ENCODE measurements at places on chromosomes 12 and 14.

DNA sequence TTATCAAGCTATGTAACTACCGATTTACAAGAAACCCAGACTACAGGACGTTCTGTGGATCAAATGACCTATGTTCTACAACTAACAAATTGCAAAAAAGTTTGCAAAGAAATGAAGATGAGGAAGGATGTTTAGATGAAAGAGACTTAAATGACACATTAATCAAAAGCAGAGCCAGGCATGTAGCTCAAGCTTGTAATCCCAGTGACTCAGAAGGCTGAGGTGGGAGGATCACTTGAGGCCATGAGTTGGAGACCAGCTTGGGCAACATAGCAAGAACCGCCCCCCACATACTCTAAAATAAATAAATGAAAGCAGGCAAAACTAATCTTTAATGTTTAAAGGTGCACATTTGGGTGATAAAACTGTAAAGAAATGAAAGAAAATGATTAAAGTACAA is 331.9 kb downstream of the BTG1 start:
- DNase-seq: no peak
- no peak overlapping the region for H3K27ac ChIP-seq
- no peak overlapping the region for H3K4me3 ChIP-seq
- peaks cover 22% of the 10 kb centered on the region for H3K4me1 ChIP-seq
- H3K27me3 ChIP-seq: no peaks in the 10 kb centered on the region
- no peaks in the 10 kb centered on the region for H3K36me3 ChIP-seq

DNA sequence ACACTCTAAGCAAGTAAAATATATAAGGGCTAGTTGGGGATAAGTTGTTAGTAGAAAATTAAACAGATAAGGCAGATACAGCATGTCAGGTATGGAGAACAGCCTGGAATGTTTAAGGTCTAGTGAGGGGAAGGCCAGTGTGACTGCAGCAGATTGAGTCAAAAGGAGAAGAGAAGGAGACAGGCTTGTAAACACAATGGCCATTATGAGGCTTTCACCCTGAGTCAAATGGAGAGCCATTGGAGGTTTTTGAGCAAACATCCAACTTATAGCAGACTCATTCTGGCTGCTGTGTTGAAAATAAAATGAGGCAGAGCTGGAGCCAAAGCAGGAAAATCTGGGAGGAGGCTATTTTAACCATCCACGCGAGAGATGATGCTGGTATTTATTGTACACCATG is 142.0 kb downstream of the DUSP6 start:
- H3K36me3 ChIP-seq: no peaks in the 10 kb centered on the region
- no peaks in the 10 kb centered on the region for H3K27me3 ChIP-seq
- H3K4me1 ChIP-seq: peaks cover 22% of the 10 kb centered on the region
- no peak overlapping the region for H3K4me3 ChIP-seq

DNA sequence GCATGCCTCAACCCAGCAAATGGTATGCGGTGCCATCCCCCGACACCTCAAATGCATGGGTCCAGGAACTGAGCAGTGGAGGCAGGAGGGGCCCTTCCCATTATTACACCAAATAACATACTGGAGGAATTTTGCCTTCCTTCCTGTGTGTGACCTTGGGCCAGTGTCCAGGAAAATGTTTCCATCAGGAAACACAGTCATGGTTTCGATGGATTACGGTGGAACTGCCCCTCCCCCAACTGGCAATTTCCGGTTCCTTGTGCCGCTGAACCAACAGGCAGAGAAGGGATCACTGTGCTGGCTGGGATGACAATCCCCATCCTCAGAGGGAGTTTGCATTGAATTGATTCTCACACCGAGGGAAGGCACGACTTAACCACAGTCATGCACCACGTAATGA is 9.1 kb upstream of the CDC42BPB start:
- no peaks in the 10 kb centered on the region for H3K36me3 ChIP-seq
- peaks cover 11% of the 10 kb centered on the region for H3K27me3 ChIP-seq
- no peak overlapping the region for H3K27ac ChIP-seq
- DNase-seq: no peak
- H3K4me3 ChIP-seq: no peak overlapping the region

GRCh38 chr12:14995583-14996425 is 23.0 kb downstream of the PDE6H start:
- H3K27me3 ChIP-seq: no peaks in the 10 kb centered on the region
- DNase-seq: no peak
- peaks cover 31% of the 10 kb centered on the region for H3K4me1 ChIP-seq
- peak overlapping the region; percentile 51 for H3K27ac ChIP-seq
- no peaks in the 10 kb centered on the region for H3K36me3 ChIP-seq

- no peak for DNase-seq
- H3K27ac ChIP-seq: no peak overlapping the region
- H3K4me3 ChIP-seq: no peak overlapping the region
- H3K36me3 ChIP-seq: no peaks in the 10 kb centered on the region
Observed at GRCh38 chr14:27078191-27078590, 480.4 kb upstream of the NOVA1 start.

DNA sequence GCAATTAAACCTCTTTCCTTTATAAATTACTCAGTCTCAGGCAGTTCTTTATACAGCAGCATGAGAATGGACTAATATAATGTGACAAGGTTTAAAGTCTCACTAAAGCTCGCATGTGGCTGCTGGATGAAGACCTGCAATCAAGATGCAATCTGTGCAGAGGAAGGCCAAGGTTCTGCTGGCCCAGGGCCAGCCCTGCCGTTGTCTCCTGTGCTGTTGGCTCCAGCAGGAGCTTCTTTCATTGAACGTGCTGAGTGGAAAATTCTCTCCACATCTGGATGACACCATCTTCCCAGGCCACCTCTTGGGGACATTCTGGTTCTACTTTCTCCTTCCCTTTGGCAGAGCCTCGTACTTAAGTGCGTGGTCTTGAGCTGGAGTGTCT is 742.2 kb downstream of the VRK1 start:
- H3K27me3 ChIP-seq: no peaks in the 10 kb centered on the region
- H3K36me3 ChIP-seq: no peaks in the 10 kb centered on the region
- no peak overlapping the region for H3K27ac ChIP-seq
- no peak overlapping the region for H3K4me3 ChIP-seq
- no peak for DNase-seq

DNA sequence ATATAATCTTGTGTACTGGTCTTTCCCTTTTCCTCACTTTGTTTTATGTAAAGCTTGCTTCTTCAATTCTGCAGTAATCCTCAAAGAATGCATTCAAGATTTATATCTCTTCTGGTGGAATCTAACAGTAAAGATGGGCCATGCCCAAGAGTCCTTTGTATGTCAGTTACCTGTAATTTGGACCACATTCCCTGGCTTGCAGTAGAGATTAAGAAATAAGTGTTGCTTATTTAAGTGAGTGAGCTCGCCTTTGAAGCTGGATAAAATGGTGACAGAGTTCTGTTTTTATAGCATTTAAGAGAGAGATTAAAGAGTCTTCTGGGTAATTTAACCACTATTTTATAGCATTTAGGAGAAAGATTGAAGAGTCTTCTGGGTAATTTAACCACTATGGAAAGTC is 262.1 kb upstream of the ATP2B1 start:
- no peak overlapping the region for H3K27ac ChIP-seq
- DNase-seq: no peak
- H3K4me1 ChIP-seq: peaks cover 11% of the 10 kb centered on the region
- H3K36me3 ChIP-seq: no peaks in the 10 kb centered on the region
- H3K4me3 ChIP-seq: no peak overlapping the region
- no peaks in the 10 kb centered on the region for H3K27me3 ChIP-seq

- H3K36me3 ChIP-seq: no peaks in the 10 kb centered on the region
- DNase-seq: no peak
- H3K27me3 ChIP-seq: no peaks in the 10 kb centered on the region
- H3K4me1 ChIP-seq: peaks cover 17% of the 10 kb centered on the region
Observed at GRCh38 chr14:90658541-90658967, 157.7 kb downstream of the TTC7B start.

- no peak for DNase-seq
- no peaks in the 10 kb centered on the region for H3K4me1 ChIP-seq
- H3K4me3 ChIP-seq: no peak overlapping the region
- H3K36me3 ChIP-seq: no peaks in the 10 kb centered on the region
Observed at GRCh38 chr12:130064999-130065398, 97.3 kb upstream of the FZD10 start.

GRCh38 chr14:63659726-63660125 is 18.1 kb upstream of the WDR89 start:
- no peak overlapping the region for H3K4me3 ChIP-seq
- no peaks in the 10 kb centered on the region for H3K27me3 ChIP-seq
- peaks cover 7% of the 10 kb centered on the region for H3K36me3 ChIP-seq
- no peaks in the 10 kb centered on the region for H3K4me1 ChIP-seq
- no peak for DNase-seq
- H3K27ac ChIP-seq: no peak overlapping the region

GRCh38 chr12:58932806-58933681 is 12.7 kb upstream of the LRIG3 start:
- no peak for DNase-seq
- H3K27ac ChIP-seq: no peak overlapping the region
- H3K4me3 ChIP-seq: no peak overlapping the region
- no peaks in the 10 kb centered on the region for H3K4me1 ChIP-seq
- no peaks in the 10 kb centered on the region for H3K36me3 ChIP-seq

DNA sequence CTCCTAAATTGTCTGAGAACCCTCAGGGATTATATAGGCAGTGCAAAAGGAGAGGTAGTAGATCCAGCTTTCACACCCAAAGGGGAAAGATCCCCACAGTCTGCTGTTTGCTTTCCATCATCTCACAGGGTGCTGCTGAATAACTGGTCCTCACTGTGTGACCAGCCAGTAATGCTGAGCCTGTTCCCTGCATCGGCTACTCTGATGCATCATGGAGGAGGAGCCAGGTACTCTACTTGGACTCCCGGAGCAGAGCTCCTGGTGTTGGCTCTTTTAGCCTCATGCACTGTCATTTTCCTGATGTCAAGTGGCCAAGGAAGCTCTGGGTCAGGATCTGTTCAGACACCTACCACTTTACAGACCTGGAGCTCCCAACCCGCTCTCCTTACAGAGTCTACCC is 127.4 kb upstream of the ATF1 start:
- no peaks in the 10 kb centered on the region for H3K27me3 ChIP-seq
- H3K27ac ChIP-seq: peak overlapping the region; percentile 79
- peaks cover 28% of the 10 kb centered on the region for H3K36me3 ChIP-seq
- no peak overlapping the region for H3K4me3 ChIP-seq

DNA sequence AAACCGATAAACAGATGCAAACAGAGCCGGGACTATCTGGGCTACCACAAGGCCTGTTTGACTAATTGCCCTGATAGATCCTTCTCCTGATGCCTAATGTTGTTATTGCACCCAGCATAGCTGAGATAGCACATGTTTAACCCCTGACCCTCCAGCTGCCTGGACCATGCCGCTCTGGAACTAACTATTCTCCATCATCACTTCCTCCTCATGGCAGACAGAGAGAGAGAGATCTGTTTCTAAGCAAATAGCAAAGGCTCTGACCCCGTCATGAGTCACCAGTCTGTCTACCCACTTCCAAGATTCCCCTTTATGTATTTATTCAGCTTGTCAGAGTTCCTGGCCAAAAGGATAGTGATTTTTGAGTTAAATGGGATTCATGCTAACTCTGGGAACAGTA is 58.2 kb upstream of the FLRT2 start:
- H3K36me3 ChIP-seq: no peaks in the 10 kb centered on the region
- H3K27ac ChIP-seq: no peak overlapping the region
- no peak for DNase-seq
- no peak overlapping the region for H3K4me3 ChIP-seq
- no peaks in the 10 kb centered on the region for H3K4me1 ChIP-seq

- no peaks in the 10 kb centered on the region for H3K36me3 ChIP-seq
- H3K27ac ChIP-seq: no peak overlapping the region
- no peaks in the 10 kb centered on the region for H3K4me1 ChIP-seq
- no peak overlapping the region for H3K4me3 ChIP-seq
Observed at GRCh38 chr14:105117710-105118385, 50.7 kb downstream of the JAG2 start.

GRCh38 chr12:112848972-112849371 is 57.4 kb downstream of the RPH3A start:
- DNase-seq: no peak
- no peaks in the 10 kb centered on the region for H3K4me1 ChIP-seq
- no peak overlapping the region for H3K4me3 ChIP-seq
- H3K27ac ChIP-seq: no peak overlapping the region
- H3K36me3 ChIP-seq: no peaks in the 10 kb centered on the region
- H3K27me3 ChIP-seq: peaks cover 51% of the 10 kb centered on the region

- no peak overlapping the region for H3K4me3 ChIP-seq
- no peaks in the 10 kb centered on the region for H3K36me3 ChIP-seq
- no peak for DNase-seq
- no peak overlapping the region for H3K27ac ChIP-seq
- peaks cover 10% of the 10 kb centered on the region for H3K27me3 ChIP-seq
Observed at GRCh38 chr14:100857923-100858837, 32.3 kb downstream of the MEG3 start.

DNA sequence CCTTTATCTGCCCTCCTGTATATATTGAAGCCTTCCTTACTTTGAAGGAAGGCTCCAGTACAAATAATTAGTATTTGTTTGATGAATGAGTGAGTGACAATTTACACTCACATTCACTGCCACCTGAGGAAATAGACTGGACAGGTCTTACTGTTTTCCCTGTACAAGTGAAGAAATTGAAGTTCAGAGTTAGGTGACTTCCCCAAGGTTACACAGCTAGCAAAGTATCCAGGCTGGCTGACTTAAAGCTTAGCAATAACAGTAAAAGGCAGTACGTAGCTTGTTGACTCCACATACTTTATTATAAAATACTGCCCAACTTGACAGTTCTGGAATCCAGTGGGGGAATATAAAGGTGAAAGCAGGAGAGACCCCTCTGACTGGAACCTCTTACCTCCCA is 2.6 kb upstream of the KRT18 start:
- peaks cover 13% of the 10 kb centered on the region for H3K27me3 ChIP-seq
- DNase-seq: no peak
- no peak overlapping the region for H3K27ac ChIP-seq
- H3K4me3 ChIP-seq: no peak overlapping the region
- peaks cover 8% of the 10 kb centered on the region for H3K4me1 ChIP-seq

DNA sequence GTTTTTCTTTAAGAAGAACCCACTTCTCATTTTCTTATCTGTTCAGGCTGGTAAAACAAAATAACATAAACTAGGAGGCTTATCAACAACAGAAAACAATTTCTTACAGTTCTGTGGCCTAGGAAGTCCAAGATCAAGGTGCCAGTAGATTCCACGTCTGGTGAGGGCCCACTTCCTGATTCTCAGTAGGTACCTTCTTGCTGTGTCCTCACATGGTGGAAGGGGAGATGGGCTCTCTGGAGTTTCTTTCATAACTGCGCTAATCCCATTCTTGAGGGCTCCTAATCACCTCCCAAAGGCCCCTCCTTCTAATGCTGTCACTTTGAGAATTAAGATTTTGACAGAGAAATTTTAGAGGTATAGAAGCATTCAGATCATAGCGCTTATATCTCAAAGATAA is 33.4 kb downstream of the TXNRD1 start:
- no peak overlapping the region for H3K27ac ChIP-seq
- no peaks in the 10 kb centered on the region for H3K4me1 ChIP-seq
- peaks cover 3% of the 10 kb centered on the region for H3K27me3 ChIP-seq
- H3K36me3 ChIP-seq: no peaks in the 10 kb centered on the region
- DNase-seq: no peak
- H3K4me3 ChIP-seq: no peak overlapping the region

DNA sequence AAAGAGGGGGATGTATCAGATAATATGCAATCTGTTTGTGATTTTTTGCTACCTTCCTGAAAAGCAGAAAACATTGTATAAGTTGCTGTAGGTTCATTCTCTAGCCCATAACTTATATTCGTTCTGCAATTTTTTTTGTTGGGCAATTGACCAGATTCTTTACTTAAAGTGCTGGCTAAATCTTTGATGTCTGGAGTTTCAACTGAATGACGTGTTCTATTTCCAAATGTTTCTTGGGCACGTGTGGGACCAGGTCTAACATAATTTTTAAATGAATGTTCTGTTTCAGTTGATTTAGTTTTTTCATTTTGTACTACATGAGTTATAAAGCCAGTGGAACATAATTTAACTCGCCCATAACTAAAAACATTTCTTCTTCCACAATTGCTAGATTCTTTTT is 3.8 kb downstream of the MLH3 start:
- no peak overlapping the region for H3K4me3 ChIP-seq
- H3K4me1 ChIP-seq: peaks cover 76% of the 10 kb centered on the region
- H3K27ac ChIP-seq: peak overlapping the region; percentile 44
- DNase-seq: no peak
